Fibroblast of lung (primary cell): ENCODE measurements at places on chromosomes 6 and 20.

DNA sequence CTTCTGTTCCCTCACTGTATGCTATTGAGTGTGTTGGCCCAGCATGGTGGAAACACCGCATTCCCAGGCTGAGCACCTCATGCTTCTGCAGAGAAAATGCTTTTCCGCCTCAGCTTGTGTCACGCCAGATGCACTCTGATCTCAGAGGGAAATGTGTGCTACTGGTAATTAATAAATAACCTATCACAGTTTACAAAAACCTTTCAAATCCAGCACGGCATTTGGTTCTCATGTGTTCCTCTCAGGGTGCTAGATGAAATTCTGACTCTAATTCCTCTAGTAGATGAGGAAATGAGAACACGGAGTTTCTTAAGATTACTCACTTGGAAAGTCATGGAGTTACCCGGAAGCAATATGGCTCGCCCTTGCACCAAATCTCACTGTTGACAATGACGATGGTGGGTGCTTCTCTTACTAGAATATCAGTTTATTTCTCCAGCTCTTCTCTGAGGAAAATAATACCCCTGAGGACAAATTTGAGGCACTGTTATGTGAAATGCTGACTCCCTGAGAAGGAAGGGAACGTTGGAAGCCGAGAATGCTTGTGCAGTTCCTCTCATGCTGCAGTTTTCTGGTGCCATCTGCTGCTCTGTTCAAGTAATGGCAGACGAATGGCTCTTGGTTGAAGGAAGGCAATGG, 116.6 kb downstream of the RNF144B start:
- no peaks in the 10 kb centered on the region for H3K36me3 ChIP-seq
- DNase-seq: peak; percentile 86
- peak overlapping the region; percentile 60 for H3K4me3 ChIP-seq
- no peaks in the 10 kb centered on the region for H3K27me3 ChIP-seq

- H3K36me3 ChIP-seq: no peaks in the 10 kb centered on the region
- no peaks in the 10 kb centered on the region for H3K27me3 ChIP-seq
- H3K4me1 ChIP-seq: no peaks in the 10 kb centered on the region
- peak overlapping the region; percentile 75 for H3K4me3 ChIP-seq
Measured at GRCh38 chr20:58651559-58651945, 469 bp downstream of the STX16 start.

DNA sequence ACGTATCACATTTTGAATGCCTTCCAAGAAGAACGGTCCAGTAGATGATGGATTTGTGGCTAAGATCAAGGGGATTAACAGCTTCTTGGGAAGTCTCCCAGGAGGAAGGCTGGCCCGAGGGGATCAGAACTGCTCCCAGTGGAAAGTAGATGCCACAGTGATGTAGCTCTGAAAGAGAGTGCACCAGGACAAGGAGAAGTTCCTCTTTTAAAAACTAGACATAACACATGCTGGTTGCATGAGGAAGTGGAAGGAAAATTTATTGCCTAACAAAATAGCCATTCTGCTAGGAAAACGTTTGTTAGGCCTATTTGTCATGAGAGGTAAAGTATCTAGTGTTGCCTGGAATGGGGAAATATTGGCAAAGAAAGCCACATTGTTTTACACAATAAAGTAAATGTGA, 87.8 kb downstream of the CDH26 start:
- DNase-seq: peak; percentile 31
- no peak overlapping the region for H3K27ac ChIP-seq
- H3K4me3 ChIP-seq: no peak overlapping the region
- H3K36me3 ChIP-seq: no peaks in the 10 kb centered on the region
- no peaks in the 10 kb centered on the region for H3K4me1 ChIP-seq

- peak within 1 kb of the TSS; percentile 46 for H3K27ac ChIP-seq
- H3K4me1 ChIP-seq: peaks cover 2% of the 10 kb centered on the region
- no peaks in the 10 kb centered on the region for H3K36me3 ChIP-seq
Measured at GRCh38 chr6:26087284-26088115, at the start of gene HFE. Gene HFE (plus strand): TSS chr6:26087429. CDS start chr6:26087441, 12 bp downstream.

DNA sequence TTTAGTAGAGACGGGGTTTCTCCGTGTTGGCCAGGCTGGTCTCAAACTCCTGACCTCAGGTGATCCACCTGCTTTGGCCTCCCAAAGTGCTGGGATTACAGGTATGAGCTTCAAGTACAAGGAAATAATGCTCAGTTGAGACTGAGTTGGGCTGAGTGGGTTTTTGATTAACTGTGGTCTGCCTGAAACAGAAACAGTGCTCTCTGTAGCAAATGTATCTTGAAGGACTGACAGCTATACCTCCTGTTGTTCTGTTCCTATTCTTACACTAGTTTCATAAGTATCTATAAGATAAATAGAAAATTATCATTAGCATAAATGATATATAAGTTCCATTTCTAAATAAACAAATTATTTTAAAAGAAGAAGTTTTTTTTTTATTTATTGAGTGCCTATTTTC, 142.8 kb upstream of the PTPRK start:
- no peak overlapping the region for H3K4me3 ChIP-seq
- H3K27me3 ChIP-seq: no peaks in the 10 kb centered on the region
- H3K4me1 ChIP-seq: no peaks in the 10 kb centered on the region
- H3K36me3 ChIP-seq: no peaks in the 10 kb centered on the region

- no peaks in the 10 kb centered on the region for H3K27me3 ChIP-seq
- no peaks in the 10 kb centered on the region for H3K36me3 ChIP-seq
- H3K4me3 ChIP-seq: no peak overlapping the region
- no peaks in the 10 kb centered on the region for H3K4me1 ChIP-seq
- no peak overlapping the region for H3K27ac ChIP-seq
- no peak for DNase-seq
Measured at GRCh38 chr6:150806790-150807189, 58.7 kb upstream of the MTHFD1L start.

DNA sequence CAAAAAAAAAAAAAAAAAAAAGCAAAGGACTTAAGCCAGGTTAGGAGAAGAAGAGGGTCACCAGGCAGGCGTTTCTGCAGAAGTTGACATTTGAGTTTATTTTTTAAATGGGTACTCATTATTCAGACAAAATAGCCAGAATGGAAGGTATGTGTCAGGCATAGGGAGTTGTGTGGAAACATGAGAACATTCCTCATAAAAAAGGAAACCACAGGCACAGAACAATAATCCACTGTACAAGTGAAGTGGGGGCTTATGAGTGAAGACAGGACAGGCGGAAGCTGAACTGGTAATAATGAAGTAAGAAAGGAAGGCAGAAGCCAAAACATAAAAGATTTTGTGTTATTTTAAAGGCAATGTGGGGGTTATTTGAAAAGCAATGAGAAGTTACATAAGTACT, 104.6 kb downstream of the EPB41L2 start:
- H3K27me3 ChIP-seq: no peaks in the 10 kb centered on the region
- no peaks in the 10 kb centered on the region for H3K4me1 ChIP-seq
- H3K4me3 ChIP-seq: no peak overlapping the region
- H3K27ac ChIP-seq: no peak overlapping the region
- H3K36me3 ChIP-seq: peaks cover 4% of the 10 kb centered on the region
- no peak for DNase-seq

GRCh38 chr6:89657445-89658158, 19.1 kb upstream of the LYRM2 start:
- DNase-seq: no peak
- peaks cover 4% of the 10 kb centered on the region for H3K36me3 ChIP-seq
- H3K4me3 ChIP-seq: no peak overlapping the region
- H3K27ac ChIP-seq: no peak overlapping the region
- no peaks in the 10 kb centered on the region for H3K27me3 ChIP-seq

- no peak overlapping the region for H3K4me3 ChIP-seq
- H3K4me1 ChIP-seq: peaks cover 2% of the 10 kb centered on the region
- no peaks in the 10 kb centered on the region for H3K27me3 ChIP-seq
- peaks cover 7% of the 10 kb centered on the region for H3K36me3 ChIP-seq
- DNase-seq: peak; percentile 67
Measured at GRCh38 chr20:34948030-34948429, 7.6 kb downstream of the GSS start.

DNA sequence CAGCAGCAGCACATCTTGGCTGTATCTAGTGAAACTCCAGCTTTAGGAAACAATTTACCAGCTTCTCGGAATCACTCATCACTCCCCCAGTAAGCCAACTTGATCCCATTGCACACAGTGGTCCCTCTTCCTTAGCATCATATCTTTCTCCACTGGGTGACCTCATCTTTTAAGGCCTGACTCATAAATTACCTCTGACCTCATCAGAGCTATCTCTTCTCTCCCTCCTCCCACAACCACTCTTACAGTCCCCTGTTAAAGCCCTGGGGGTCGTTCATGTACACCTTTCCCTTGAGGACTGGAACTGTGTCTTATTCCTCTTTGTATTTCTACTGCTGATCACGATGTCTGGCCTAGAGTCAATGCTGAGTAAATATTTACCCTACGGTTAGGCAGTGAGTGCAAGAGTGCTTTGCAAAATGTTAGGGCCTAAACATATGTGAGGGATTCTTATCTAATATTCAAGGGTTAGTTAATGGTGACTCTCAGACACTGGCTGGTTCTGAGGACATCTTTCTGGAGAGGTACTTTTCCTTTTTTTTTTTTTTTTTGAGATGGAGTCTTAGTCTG, 187.2 kb downstream of the LRFN2 start:
- H3K4me3 ChIP-seq: no peak overlapping the region
- no peaks in the 10 kb centered on the region for H3K27me3 ChIP-seq
- DNase-seq: no peak
- no peaks in the 10 kb centered on the region for H3K36me3 ChIP-seq

DNA sequence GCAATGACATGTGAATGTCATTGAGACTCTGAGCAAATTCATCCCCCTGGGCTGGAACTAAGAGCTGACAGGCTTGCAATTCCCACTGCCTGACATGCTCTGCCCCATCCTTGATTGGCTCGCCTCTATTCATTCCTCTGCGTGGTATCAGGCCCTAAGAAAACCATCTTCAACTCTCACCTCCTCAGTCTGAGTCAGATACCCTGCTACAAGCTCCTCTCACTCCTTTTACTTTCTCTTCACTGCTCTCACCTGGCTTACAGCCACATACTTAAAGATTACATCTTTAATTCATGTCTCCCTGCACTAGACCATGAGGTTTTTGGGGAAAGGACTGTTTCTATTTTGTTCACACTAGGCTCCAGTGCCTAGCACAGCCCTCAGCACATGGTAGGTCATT, 131.6 kb downstream of the KIF6 start:
- H3K27me3 ChIP-seq: no peaks in the 10 kb centered on the region
- H3K4me1 ChIP-seq: no peaks in the 10 kb centered on the region
- DNase-seq: no peak

DNA sequence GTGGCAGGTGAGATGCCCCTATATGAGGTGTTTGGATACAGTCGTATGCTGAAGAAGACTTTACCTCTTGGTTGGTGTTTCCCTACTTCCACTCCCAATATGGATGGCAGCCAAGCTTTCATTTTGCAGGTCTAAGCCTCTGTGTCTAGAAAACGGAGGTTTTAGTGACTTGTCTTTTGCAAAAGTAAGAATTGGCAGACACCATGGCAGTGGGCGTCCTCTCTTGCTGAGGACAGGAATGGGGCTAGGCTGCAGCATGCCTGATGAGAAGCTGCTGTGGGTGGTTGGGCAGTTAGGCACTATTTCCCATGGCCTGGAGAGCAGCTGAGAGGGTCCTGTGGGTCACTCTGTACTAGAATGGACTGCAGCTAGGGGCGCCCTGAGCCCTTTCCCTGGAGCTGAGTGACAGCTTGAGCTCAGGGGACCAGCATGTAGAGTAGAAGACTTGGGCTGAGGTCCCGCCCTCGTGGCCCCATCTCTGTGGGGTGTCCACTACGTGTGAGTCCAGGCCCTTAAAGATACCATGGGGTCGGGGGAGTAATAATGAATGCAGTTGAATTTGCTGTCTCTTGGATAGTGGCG, 127.4 kb downstream of the CDH26 start:
- no peaks in the 10 kb centered on the region for H3K4me1 ChIP-seq
- H3K36me3 ChIP-seq: no peaks in the 10 kb centered on the region
- H3K4me3 ChIP-seq: no peak overlapping the region
- H3K27ac ChIP-seq: no peak overlapping the region
- no peak for DNase-seq
- peaks cover 7% of the 10 kb centered on the region for H3K27me3 ChIP-seq

DNA sequence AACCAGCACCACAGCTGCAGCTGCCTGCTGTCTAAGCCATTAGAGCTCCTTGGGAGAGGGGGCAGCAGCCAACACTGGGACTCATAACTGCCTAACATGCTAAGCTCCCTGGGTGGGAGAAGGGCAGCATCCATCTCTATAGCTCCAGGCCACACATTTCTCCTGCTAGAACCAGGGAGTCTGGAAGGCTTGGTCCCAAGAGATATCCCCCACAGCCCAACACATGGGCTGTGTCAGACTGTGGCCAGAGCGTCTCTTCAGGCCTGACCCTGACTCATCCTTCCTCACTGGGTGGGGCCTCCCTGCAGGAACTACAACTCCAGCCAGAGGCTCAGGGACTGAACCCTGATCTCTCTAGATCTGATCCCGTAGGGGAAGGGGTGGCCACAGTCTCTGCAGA, 411.1 kb downstream of the HDGFL1 start:
- no peaks in the 10 kb centered on the region for H3K27me3 ChIP-seq
- H3K36me3 ChIP-seq: no peaks in the 10 kb centered on the region
- no peak overlapping the region for H3K27ac ChIP-seq
- H3K4me1 ChIP-seq: no peaks in the 10 kb centered on the region
- no peak overlapping the region for H3K4me3 ChIP-seq

- no peaks in the 10 kb centered on the region for H3K36me3 ChIP-seq
- no peak for DNase-seq
- H3K27ac ChIP-seq: no peak overlapping the region
- no peaks in the 10 kb centered on the region for H3K4me1 ChIP-seq
Measured at GRCh38 chr20:64113796-64114355, 6.5 kb upstream of the NPBWR2 start.

DNA sequence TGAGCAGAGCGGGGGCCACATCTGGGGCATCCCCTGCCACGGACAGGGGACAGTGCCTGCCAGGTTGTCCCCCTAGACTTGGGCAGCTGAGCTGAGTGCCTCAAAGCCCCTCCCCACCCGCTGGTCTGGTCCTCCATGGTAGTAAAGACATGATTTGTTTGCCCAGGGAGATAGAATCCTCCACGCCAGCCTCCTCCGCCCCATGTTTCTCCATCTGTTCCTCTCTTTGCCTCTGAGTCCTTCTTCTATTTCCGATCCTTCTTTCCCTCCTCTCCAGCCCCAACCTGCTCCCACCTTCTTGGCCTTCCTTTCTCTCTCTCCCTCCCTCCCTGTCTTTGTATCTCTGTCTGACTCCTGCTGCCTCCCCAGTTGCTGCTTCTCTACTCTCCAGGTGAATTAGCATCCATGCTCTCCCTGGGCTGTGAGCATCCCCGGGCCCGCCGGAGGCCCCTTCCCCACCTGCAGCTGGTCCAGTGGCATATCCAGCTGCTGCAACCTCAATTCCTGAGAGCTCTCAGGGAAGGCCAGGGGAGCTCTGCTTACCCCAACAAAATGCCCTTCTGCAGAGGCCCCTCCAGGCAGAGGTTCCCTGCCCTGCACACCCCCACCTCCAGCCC, 45.8 kb downstream of the CPNE5 start:
- peaks cover 22% of the 10 kb centered on the region for H3K27me3 ChIP-seq
- no peak overlapping the region for H3K4me3 ChIP-seq
- no peaks in the 10 kb centered on the region for H3K4me1 ChIP-seq
- H3K27ac ChIP-seq: no peak overlapping the region
- DNase-seq: no peak
